ENCODE measurements at places on chromosomes 6 and 20.

GRCh38 chr6:37241775-37242428 is 15.7 kb upstream of the TBC1D22B start:
- DNase-seq = no peak

- no peak for DNase-seq
Measured at GRCh38 chr6:47654255-47654654, 44.1 kb upstream of the ADGRF4 start.

DNA sequence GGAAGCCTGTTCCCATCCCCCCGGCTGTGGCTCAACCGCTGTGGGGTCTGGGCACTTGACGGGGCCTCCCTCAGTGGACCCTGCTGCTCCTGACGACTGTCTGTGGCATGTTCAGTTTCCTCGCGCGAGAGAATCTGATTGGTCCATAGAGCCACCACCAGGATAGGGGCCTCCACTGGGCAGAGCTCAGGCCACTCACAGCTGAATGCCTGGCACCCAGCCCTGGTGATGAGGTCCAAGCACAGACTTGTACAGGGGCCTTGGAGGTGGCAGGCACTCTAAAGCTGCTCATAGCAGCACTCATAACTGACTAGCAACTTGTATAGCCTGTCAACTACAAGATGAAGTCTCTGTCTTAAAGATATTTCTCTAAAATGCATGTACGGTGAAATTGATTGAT is 368.1 kb downstream of the NRN1 start:
- no peak for DNase-seq

DNA sequence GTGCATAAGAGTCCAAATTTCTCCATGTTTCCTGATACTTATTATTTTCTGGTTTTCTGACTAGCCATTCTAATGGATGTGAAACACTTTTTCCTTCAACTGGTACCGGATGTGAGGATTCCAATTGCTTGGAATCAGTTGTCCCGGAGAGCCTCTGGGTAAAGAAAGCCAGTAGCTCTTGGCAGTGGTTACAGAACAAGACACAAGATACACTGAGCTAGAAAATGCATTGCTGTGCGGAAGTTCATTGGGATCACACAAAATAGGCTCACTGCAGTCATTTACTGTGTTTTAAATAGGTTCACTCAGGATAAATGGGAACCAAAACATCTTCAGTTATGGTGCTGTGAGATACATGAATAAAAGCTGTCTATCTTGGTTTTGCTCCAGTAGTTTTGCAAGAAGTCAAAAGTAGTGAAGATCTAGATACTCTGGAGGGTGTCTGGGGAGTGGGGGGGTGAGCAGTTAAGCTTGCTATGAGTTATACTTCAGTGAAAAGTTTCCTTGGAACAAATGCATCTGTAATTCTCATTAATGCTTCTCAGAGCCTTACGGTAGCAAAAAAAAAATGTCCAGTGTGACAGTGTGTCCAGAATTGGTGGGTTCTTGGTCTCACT is 54.4 kb upstream of the RNF182 start:
- DNase-seq = no peak

DNA sequence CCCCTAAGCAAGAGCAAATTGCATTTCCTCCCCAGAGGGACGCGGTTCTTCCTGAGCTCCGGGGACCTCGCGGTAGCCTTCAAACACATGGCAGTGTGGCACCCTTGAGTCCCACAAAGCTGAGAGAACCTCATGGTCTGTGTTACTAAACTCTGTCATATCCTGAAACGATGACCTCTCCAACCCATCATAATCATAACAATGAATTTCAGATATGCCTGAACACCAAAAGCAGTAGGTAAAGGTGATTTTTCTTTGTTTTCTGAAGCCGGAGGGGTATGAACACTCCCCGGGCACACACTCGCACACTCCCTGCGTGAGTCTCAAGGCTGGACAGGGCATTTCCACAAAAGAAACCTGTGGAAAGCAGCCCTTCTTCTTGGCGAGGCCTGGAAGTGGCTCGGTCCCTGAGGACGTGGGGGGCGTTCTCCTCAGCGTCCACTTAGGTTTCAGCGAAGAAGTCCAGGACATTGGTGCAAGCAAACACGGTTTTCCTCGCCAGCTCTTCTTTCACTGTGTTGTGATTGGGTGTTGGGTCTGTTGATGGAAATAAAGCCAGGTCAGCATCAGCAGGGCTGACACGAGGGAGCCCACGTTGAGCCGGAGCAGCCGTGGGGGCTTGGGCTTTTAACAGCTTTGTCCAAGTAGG is 183.4 kb downstream of the ERMARD start:
- no peak for DNase-seq

DNA sequence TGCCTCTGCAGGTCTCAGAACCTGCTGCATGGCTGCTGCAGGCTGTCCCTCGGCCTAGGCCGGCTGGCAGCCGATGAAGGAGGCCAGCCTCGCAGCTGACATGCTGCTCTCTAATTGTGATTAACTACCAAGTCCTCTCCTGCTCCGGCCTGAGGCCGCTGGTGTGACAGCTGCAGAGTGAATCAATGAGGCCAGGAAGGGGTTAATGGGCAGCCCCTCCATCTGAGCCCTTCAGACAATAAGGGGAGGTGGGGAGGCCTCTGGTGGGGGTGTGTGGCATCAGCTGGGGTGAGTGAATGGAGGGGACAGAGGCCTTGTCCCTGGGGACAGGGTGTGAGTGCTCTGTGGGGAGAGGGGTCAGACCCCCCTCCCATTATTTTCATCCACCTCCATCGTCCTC is 34.4 kb downstream of the SLC52A3 start:
- no peak for DNase-seq

DNA sequence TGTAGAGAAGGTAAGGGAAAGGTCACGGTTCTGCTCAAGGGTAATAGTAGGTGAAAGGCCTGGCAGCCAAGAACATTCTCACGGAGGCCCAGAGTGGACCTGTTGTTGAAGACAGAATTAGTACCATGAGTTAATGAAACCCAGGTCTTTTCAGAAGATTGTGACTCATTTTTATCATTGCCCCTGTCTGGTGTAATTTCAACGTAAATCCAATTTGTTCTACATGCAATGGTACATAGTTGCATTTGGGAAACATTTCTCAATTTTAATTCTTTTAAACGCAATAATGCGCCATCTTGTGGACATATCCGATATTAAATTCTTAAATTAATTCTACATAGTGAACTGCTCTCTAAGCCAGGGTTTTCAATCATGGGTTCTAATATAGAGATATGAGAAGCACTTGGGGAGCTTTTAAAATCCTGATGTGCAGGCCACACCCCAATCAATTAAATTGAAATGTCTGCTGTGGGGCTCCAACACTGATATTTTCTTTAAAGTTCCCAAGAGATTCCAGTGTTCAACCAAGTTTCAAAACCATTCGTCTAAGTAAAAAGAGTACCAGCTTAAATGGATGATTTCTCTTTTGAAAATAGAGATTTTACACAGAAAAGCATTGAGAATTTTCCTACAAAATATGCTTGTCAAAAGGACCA is 257.4 kb downstream of the PLCB1 start:
- peak; percentile 57 for DNase-seq

DNA sequence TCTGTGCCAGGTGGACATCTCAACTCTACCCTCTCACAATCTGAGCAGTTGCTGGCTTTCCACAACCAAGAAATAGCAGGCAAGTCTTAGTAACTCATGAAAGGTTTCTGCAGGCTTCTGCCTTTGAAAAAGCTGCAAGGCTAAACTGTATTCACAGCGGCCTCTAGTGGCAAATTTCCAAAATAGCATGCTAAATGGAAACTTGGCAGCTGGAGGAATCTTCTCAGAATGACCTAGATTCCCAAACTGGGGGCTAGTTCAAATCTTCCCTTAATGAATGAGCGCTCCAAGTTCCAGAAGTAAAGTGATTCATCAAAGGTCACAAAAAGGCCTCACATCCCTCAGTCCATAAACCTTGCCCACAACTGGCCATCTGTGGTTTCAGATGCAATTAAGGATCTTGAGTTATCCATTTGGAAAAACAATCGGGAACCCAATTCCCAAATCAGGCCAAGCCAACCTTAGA is 11.9 kb upstream of the CPNE5 start:
- peak; percentile 44 for DNase-seq
